ENCODE measurements at places on chromosomes 4 and X.

- no peak for DNase-seq
These were observed 813.0 kb downstream of the TRAM1L1 start for GRCh38 chr4:116272336-116272735.

- no peak for DNase-seq
These were observed 79.5 kb downstream of the SPRY1 start for GRCh38 chr4:123476089-123476488.

DNA sequence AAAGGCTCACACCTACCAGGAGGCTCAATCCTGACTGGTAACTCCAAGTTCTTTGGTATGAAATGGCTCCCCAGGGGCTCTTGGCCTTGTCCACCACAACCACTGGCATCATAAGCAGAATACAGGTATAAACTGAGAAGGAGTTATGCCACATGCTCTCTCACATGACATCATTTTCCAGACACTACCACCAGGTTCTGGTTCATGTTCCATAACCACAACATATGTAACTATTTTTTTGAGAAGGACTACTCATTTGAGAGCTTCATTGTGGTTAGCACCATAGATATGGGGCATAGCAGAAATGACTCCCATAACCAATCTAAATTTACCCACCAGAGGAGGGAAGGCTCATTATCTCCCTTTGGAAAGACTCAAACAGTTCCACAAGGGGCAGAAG, 19.6 kb downstream of the PRDM5 start:
- no peak for DNase-seq

DNA sequence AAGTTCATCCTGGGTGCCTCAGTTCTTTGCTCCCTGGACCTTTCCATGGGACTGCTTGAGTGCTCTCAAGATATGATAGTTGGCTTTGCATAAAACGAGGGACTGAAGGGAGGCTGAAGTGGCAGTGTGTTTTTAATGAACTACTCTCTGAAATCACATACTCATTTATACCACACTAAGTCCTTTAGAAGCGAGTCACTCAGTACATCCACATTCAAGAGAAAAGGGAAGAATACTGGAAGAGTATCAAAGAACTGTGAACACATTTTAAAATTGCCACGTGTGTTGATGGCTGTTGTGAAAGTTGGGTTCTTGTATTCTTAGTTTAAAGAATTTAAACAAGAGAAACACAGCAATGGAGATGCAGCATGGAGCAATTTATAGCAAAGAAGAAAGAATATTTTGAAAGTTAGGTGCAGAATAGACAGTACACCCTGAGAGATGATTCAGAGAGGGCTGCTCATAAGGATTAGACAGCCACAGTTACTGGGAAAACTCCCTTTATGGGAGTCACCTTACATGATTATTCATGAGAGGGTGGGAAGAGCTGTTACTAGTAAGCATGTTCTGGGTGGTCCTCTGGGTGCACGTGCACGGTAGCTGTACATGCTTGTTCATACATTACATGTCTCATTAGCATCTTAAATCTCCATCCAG, 380.7 kb downstream of the ADGRL3 start:
- no peak for DNase-seq

DNA sequence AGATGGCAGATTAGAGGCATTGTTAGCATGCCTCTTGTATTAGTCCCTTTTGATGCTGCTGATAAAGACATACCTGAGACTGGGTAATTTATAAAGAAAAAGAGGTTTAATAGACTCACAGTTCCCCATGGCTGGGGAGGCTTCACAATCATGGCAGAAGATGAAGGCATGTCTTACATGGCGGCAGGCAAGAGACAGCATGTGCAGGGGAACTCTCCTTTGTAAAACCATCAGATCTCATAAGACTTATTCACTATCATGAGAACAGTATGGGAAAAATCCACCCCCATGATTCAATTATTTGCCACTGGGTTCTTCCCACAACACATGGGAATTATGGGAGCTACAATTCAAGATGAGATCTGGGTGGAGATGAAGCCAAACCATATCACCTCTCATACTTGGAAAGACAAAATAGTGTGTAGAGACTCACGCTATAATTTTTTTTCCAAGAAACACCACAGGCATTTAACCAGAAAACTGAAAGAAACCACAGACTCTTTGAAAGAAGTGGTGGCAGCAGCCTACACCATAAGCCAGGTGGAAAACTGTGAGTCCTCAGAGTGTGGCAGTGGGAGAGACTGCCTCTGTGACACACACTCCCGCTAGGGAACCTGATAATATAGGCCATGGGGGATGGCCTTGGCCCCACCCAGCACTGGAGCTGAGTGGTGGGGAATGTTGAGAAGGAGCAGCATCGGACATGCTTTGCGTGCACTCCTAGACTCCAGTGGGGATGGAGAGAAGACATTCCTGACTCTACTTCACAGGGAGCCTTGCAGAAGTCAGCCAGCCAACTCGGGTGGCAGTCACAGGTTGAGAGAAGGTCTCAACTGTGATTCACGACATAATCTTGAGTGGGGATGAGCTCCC, 51.5 kb downstream of the SLC2A9 start:
- DNase-seq, result no peak

DNA sequence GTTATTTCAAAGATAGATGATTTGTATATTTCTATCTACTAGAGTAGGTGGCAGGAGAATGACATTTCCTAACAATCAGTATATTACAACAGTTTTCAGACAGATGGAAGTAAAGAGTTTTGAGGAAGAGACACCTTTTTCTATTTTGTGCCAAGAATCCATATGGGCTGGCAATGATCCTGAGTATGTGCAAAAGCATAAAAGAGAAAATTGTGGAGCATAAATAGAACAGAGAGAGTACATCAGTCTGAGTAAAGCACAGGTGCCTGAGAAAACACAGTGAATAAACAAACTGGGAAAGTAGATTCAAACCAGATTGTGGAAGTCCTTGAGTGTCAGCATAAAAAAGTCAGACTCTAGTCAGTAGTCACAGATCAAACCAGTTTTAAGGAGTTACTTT, 96.8 kb upstream of the WDR44 start:
- DNase-seq, result no peak
